ENCODE measurements at places on chromosomes 4 and X.
A peak's percentile ranks its signal among the peaks of the same experiment; 100 is the strongest.

GRCh38 chr4:125626946-125627345, 312.2 kb downstream of the FAT4 start:
- no peak for DNase-seq

DNA sequence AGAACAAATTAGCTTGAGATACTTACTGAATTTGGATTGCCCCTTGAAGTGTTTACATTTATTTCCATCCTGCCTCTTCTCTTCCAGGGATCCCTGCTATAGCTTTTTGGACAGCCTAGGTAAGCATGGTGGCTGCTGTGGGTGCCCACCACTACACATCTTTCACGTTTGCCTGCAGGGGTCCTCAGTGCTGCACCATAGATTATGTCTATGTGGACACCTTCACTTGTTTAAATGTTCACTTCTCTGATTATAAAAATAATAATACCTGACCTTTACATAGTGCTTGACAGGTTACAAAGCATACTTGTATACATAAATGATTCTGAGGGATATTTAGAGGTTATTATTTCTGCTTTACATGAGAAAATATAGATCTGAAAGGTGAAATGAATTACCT, 67.9 kb upstream of the SLC4A4 start:
- DNase-seq = peak; percentile 5

- peak; percentile 62 for DNase-seq
These were observed 601 bp upstream of the FGFBP2 start for GRCh38 chr4:15963576-15963975.

DNA sequence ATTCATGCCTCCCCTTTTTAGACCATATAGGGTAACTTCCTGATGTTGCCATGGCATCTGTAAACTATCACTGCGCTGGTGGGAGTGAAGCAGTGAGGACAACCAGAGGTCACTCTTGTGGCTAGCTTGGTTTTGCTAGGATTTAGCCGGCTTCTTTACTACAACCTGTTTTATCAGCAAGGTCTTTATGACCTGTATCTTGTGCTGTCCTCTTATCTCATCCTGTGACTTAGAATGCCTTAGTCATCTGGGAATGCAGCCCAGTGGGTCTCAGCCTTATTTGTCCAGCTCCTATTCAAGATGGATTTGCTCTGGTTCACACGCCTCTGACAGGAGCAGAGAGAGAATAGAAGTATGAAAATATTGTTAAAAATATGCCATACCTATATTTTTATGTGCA, 355.7 kb downstream of the ADGRL3 start:
- DNase-seq = no peak

DNA sequence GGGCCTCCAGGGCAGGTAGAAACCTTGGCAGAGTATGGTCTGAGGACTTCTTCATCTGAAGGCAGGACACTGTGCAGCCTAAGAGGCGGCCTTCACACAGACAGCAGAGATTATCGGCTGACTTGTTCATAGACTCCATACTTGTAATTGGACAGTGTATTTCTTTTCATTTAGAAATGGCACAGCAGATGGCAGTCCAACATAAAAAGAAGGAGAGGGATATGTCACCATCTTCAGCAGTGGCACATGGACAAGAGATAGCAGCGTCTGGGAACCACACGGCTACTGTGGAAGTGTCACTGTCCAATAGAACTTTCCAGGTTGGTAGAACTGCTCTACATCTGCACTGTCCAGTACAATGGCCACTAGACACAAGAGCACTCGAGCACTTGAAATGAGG, 21.7 kb upstream of the GEMIN8 start:
- no peak for DNase-seq

GRCh38 chrX:10974920-10975319, 136.2 kb upstream of the HCCS start:
- DNase-seq = no peak

DNA sequence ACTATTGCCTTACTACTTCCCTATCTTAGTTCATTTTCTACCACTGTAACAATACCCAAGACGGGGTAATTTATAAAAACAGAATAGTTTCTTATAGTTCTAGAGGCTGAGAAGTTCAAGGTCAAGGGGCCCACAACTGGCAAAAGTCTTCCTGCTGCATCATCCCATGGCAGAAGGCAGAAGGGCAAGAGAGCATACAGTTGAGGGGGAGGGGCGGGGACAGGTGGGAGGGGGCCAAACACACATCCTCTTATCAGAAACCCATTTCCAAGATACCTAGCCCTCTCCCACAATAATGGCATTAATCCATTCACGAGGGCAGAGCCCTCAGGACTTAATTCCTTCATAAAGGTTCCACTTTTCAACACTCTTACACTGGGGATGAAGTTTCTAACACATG, 690.2 kb downstream of the ADGRL3 start:
- DNase-seq = no peak

DNA sequence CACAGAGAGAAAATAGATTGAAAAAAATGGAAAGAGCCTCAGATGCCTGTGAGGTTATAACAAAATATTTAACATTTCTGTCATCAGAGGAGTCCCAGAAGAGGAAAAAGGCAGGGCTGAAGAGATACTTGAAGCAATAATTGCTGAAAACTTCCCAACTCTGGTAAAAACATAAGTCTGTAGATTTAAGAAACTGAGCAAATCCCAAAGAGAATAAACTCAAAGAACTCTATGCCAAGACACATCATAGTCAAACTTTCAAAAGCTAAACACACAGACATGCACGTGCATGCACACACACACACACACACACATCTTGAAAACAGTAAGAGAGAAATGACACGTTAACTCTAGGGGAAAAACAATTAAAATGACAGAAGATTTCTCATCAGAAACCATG, 94.1 kb downstream of the SLC16A2 start:
- no peak for DNase-seq

- no peak for DNase-seq
These were observed 3.3 kb downstream of the TRIM2 start for GRCh38 chr4:153207567-153207966.

DNA sequence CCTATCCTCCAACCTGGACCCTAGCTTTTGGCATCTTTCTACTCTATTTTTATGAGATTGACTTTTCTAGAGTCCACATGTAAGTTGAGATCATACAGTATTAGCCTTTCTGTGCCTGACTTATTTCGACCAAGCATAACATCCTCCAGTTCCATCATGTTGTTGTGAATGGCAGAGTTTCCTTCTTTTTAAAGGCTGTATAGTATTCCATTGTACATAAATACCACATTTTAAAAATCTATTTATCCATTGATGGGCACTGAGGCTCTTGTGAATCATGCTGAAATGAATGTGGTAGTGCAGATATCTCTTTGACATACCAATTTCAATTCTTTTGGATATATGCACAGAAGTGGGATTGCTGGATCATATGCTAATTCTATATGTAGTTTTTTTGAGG, 40.3 kb upstream of the STIM2 start:
- no peak for DNase-seq

GRCh38 chr4:2570551-2571222, 34.2 kb downstream of the FAM193A start:
- DNase-seq = peak; percentile 49

- no peak for DNase-seq
These were observed 601.4 kb downstream of the KCNIP4 start for GRCh38 chr4:21347142-21347541.

GRCh38 chr4:52298444-52298843, 247.3 kb downstream of the SPATA18 start:
- DNase-seq = no peak

GRCh38 chrX:78957768-78958130, 12.6 kb downstream of the P2RY10 start:
- DNase-seq = no peak

GRCh38 chr4:47816748-47817147, 21.1 kb downstream of the CORIN start:
- no peak for DNase-seq

- no peak for DNase-seq
These were observed 42.9 kb downstream of the F8 start for GRCh38 chrX:154979629-154980028.

DNA sequence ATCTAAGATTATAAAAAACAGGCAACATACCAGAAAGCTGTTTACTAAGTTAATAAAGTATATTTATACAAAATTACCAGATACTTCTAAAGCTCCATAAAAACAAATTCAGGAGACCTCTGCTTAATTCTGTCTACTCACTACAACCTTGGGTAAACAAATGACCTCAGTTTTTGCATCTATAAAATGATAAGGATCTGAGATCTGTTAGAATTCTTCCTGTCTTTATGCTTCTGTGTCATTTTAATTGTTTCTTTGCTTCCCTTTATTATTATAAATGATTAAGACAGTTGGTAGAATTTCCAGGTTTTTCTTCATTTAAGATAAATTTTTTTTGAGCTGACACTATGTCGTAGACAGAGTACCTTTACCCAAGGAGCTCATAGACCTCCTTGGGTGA, 76.0 kb downstream of the ANK2 start:
- DNase-seq = no peak

DNA sequence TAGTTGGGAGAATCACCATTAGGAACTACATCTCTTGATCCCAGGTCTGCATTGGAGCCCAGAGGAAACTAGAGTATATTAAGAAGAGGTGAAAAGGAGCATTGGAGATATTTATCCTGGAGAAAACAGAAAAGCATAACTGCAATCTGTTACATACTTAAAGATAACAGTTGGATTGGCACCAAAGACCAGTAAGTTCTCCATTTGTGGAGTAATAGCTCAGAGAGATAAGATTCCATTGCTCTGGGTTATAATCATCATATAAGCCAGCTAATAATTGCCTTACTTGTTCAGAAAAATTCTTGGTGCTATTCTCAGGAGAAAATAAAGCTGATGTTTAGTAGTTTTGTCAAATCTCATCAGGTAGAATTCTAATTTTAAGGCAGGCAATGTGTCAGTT, 20.6 kb downstream of the GRPR start:
- DNase-seq = no peak

GRCh38 chrX:68757331-68757730, 71.5 kb upstream of the EFNB1 start:
- DNase-seq = no peak

DNA sequence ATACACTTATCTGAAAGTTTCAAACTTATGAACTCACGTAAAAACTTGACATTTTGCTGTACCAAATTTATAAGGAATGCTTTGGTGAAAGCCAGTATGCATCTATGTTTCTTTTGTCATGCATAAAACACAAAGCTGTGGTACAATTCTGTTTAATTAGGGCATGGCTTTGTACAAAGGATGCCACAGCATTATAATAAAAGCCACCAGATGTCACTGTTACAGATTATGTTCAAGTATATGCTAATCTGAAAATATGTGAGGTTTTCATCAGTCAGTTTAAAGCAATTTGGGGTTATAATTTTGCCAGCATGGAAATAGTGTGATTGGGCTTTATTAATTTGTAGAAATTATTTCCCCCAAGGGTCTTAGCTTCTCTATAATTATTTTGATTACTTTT, 69.0 kb downstream of the ATOH1 start:
- no peak for DNase-seq

DNA sequence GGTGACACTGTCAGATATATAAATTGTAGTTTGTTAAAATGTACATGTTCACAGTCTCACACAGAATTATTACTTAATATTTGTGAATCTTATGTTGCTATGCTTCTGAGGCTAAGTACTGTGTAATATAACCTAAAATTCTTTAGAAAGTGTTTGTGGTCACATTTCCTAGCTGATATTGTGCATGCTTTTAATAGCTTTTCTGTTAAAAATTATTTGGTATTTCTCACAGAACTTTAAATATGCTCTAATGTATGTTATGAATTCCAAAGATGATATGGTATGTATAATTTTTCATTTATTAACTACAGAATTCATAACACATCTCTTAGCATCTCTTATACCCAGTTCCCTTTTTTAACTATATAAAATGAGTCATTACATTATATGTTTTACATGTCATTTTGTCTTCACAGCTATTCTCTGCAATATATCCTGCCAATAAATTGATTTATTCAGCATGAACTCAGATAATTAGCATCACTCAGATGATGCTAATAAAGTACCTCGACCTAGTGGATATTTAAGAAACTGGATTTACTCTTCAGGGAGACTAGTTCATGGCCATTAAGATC, 9.3 kb downstream of the PTPN13 start:
- DNase-seq = no peak

- DNase-seq = no peak
These were observed 677.7 kb upstream of the HTR2C start for GRCh38 chrX:113906168-113906567.

- no peak for DNase-seq
These were observed 36.6 kb downstream of the DAPP1 start for GRCh38 chr4:99853190-99853589.

DNA sequence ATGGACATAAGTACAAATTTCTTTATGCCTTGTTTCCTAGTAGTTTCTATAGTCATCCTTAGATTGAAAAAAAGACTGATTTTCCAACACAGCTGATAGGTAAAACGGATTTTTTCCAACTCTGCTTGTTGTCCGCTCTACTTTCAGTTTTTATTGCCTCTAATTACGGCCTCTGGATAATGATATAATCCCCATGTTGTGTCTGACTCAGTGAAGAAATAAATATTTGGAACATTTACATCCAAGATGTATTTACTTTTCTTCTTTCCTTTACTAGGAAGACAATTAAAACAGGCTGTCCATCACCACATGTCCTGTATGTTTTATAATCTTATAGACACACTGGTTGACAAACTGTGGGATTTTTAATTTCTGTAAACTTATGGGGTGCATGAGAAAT, 6.8 kb upstream of the CXCL3 start:
- no peak for DNase-seq
